Thoracic aorta (tissue), 2 donors: ENCODE measurements at places on chromosomes 1 and 21. TPM values are rescaled to one million over a fixed set of nuclear protein-coding genes. Genes with fewer than 3 reads are reported as not detected.

Gene VWA1
- total RNA-seq, result 21.7 TPM

Gene CD160
- total RNA-seq, result not detected

Gene ADORA3
- total RNA-seq, result 6.2 TPM

GRCh38 chr1:59678493-59679228, 136.1 kb upstream of the HOOK1 start:
- no peak for DNase-seq

DNA sequence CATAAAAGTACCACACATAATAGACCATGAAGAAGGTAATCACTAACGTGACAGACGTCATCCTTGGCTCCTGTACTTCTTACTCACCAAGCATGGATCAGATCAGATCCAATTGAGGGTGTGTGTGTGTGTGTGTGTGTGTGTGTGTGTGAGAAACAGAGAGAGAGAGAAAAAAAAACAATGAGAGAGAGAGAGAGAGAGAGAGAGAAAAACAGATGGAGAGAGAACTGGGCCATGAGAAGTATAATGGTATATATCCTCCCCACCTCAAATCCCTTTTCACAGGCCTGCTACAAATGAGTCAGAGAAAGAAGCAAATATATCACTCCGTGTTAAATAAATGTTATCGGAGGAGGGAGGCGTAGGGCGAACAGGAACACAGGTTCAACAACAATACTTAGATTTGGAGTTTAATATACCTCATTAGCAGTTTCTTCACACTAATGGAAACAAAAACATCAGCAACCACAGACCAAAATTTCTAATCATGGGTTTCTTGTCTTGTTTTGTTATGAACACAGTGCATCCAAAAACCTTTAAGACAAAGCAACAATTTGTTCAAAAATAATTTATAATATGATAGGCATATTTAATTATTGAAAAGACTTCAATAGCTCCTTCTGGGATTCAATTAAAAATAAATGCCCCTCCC, 45.3 kb downstream of the TIAM1 start:
- no peak for DNase-seq

- no peak for DNase-seq
These were observed 9.8 kb upstream of the GJA8 start for GRCh38 chr1:147892731-147893214.

DNA sequence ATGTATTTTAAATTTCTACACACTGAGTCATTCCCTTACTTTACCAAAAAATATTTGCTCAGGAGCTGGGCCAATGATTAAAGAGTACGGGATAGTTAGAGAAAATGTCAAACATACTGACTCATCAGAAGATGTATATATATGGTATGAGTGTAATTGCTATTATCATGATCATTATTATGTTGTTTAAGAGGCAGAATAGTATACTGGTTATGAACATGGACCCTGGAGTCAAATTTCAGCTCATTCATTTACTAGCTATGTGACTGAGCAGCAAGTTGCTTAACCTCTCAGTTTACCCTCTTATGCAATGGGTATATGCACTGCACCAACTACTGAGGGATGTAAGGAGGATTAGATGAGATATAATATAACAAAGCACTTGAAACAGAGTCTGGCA, 41.2 kb upstream of the USH2A start:
- DNase-seq, result no peak
